RWPE1 (cell line): ENCODE measurements at places on chromosomes 2 and 18.

- no peak for DNase-seq
Measured at GRCh38 chr18:10291568-10291981, 162.9 kb upstream of the APCDD1 start.

DNA sequence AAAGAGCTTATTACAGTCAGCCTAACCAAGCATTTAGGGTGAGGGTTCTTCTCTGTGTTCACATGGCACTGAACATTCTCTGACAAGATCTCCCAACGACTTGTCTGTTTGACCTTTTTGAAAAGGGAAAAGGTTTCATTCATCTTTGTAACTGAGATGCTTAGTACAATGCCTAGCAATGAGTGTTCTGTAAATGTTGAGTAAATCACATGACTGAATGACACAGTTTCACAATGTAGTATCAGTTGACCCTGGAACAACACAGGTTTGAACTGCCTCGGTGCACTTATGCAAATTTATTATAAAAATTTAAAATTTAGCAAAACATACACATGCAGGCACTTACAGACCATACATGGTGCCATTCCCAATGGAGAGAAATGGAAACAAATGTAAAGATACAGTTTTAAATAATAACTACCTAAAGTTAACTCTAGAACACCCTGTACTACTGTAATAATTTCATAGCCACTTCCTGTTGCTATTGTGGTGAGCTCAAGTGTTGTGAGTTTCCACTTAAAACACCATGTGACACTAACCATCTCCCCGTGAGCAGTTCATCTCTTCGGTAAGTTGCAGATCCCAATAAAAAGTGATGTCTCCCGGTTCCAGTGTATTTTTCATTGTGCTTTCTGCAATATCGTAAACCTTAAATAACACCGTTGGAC is 34.1 kb upstream of the VWC2L start:
- DNase-seq, result no peak

DNA sequence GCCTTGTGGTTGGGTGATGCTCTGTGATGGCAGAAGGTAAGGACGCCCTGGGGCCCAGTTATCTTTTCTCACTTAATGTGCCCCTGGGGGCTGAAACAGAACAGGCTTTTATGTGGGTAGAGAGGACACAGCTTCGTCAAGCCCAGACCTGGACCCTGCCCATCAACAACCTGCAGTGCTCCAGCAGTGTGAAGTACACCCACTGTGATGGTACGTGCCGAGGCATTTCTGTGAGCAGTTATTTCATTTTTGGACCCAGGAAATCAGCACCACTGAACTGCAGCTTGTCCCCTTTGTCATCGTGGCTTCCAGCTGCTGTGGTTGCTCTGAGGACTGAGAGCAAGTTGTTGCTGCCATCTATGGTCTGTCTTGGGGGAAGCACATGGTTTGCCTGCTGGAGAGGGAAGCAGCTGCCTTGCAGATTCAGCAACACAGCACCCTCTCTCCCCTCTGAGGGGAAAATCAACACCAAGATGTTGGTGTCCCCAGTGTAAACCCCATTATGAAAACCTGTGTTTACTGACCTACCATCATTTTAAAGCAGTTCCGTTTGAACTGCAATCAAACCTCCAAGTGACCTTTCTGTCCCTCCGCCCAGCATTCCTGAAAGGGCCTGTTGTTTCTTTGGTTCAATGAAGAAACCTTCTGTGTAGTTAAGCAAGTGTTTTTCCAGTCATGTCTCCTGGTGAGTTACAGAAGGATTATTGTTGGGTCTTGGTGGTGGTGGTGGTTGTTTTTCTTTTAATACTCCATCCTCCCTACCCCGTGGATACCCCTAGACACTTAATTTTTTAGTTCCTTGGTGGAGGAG is 158.2 kb downstream of the MGAT5 start:
- peak; percentile 44 for DNase-seq

DNA sequence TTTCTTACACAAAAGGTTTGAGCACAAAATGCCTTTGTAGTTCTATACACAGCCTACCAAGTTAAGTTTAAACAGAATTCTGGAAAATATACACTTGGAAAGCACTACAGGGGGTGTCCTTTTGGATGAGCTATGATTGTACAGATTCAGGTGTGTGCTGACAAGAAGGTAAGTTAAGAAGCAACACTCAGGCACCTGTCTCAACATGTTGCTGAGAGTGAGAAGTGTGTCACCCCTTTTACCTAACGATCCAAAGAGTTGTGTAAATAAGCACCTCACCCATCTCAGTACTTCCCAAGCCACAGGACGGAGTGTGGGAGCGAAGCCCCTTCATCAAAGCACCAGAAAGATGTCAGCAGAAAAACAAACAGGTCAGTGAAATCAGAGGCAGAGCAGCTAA is 109.5 kb upstream of the DAPL1 start:
- DNase-seq, result peak; percentile 26

DNA sequence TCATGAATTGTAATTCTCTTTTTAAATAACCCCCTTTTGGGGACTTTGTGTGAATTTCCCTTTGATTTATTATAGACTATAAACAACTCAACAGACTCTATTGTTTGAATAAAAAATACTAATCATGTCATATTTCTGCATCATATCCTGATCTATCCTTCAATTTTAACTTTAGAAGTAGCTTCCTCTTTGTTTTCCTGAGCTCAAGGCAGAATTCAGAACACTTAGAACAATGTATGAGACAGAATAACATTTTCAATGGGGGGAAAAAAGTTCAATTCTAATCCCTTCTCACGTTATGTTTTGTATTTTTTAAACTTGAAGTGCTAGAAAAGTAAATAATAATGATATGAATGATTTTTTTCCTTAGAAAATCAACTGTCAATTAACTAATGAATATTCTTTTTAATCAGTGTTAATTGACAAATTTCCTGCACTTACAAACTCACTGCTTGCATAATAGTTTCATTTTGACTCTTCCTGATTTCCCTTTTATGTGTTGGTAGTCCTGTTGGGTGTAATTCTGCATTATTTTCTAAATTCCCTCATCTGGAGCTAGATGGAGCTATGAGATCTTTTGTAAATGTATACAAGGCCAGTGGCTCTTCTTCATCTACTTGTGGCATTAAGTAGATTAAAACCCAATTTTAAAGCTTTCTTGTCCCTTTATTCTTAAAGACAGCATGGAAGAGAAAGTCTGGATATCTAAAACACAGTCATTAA is 326.1 kb downstream of the PARD3B start:
- peak; percentile 12 for DNase-seq

DNA sequence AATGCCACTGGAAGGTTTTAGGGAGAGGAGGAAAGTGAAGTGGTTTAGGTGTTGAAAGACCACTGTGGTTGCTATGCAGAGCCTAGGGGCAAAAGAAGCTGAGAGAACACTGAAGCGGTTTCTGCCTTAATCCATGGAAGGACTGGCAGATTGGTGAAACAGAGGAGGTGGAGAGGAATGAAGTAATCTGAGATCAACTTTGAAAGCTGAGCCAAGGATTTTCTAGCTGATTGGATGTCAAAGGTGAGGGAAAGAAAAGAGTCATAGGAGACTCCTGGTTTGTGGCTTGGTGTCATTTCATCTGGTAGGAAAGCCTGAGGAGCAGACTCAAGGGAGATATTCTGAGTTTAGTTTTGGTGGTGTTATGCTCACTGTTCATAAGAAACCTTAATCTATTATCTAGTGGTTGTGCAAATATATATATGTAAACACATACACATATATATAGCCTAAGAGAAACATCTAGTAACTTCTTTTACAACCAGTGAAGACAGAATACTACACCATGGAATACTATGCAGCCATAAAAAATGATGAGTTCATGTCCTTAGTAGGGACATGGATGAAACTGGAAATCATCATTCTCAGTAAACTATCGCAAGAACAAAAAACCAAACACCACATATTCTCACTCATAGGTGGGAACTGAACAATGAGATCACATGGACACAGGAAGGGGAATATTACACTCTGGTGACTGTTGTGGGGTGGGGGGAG is 134.1 kb upstream of the CREB1 start:
- DNase-seq, result no peak

GRCh38 chr2:204796581-204796980 is 251.3 kb downstream of the PARD3B start:
- DNase-seq, result no peak

- DNase-seq, result no peak
Measured at GRCh38 chr2:32739664-32740063, 111.8 kb downstream of the TTC27 start.

DNA sequence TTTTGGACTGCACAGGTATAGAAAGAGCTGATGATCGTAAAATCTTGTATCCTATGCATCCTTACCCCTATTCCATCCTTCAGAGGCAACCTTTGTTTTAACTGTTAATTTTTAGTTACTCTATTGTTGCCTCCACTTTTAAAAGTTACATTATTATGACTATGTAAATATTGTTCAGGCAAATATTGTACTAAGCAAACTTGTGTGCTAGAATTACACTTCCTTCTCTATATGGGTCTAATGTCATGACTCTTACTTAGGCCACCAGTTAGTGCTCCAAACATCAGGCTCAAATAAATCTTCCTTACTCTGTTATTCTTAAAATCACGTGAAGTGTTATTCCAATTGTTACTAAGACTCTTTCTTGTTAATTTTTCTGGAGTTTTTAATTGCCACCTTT is 47.4 kb upstream of the EMILIN2 start:
- no peak for DNase-seq

- no peak for DNase-seq
Measured at GRCh38 chr2:201360256-201360655, 3.1 kb upstream of the FLACC1 start.

- DNase-seq, result peak; percentile 53
Measured at GRCh38 chr18:9475643-9476591, 604 bp downstream of the RALBP1 start.

DNA sequence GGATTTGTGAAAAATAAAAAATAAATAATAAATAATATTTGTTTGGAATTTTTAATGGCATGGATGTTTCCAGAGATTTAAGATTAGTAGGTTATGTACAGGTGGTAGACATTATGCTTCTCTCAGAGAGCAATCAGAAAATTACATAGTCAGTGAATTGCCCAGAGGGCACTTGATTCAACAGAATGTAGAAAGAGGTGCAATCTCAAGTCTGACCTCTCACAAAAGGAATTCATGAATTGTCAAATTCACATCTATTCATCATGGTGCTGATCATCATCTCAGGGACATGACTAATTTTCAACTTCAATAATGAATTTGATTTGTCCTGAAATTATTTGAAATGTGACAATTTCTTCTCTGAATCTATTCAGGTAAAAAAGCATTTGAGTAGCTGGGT is 172.5 kb downstream of the PDE11A start:
- peak; percentile 57 for DNase-seq

DNA sequence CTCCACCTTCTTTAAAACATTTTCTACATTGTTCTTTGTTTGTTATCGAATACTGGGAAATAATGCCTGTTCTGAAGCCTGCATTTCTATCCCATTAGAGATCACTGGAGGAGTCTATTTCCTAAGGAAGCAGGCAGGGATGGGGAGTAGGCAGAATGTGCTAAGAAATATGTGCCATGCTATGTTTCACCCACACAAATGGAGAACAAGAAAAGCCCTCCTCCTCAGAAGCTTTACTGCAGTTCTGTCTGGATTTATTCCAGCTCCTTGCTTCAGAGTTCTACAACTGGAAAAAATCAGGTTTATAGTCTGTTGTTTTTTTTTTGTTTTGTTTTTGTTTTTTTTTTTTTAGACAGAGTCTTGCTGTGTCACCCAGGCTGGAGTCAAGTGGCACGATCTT is 825.1 kb downstream of the SLC4A3 start:
- DNase-seq, result no peak

- no peak for DNase-seq
Measured at GRCh38 chr2:156323754-156324153, 8.8 kb downstream of the NR4A2 start.

DNA sequence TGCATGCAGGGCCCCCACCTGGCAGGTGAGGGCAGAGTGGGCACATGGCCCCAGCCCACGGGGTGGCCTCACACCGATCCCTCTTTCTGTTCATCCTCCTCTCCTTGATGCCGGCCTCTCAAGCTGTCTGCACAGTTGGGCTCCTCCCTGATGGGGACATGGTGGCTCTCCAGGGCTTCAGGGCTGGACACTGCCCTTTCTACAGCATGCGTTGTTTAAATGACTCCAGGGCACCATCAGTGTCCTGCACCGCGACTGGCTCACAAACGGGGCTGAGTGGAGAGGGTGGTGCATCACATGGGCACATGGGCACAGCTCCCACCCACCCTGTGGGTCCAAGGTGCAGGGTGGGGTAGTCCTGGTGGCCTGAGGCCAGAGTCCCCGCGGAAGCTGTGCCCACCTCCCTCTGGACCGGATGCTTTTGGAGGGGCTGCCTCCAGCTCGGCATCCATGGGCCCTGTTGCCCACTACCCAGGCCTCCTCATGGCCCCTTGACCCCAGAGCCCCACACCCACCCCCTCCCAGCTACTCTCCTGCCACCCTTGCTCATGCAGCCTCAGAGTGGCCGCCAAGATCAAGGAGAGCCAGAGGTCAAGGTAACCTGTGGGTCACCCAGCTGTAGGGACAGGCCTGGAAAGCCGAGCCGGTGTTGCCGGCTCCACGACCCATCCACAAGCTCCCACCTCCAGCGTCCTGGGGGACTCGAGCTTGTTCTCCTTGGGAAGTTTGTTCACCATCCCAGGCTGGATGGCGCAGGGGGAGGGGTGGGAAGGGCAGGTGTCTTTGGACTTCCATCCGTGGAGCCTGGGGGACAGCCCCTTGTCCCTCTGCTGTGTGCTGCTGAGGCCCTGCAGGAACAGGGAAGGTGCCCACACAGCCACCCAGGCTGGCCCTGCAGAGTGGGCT is 12.3 kb upstream of the SNED1 start:
- no peak for DNase-seq

GRCh38 chr2:187129868-187130267 is 280.9 kb upstream of the ZSWIM2 start:
- DNase-seq, result no peak

- DNase-seq, result no peak
Measured at GRCh38 chr2:207770602-207771404, 1.1 kb upstream of the FZD5 start.

- no peak for DNase-seq
Measured at GRCh38 chr2:23621616-23622015, 236.6 kb downstream of the KLHL29 start.

- DNase-seq, result no peak
Measured at GRCh38 chr2:191710411-191710900, 32.5 kb downstream of the NABP1 start.

DNA sequence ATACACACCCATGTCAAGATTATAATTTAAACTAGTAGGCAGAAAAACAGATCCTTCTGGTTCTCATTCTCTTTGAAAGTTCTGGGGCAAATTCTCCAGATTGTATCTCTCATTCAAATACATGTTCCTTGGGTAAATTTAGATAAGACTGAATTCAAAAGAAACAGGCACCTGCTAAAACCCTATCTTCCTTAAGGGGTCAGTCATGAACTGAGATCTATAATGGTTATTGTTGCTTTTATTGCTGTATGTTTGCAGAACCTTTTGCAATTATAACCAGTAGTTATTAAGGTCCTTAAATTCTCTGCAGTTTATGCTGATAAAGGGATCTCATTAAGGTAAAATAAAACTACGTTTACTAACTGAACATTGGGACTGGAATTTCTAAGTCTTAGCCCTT is 83.5 kb downstream of the MYO5B start:
- DNase-seq, result no peak

DNA sequence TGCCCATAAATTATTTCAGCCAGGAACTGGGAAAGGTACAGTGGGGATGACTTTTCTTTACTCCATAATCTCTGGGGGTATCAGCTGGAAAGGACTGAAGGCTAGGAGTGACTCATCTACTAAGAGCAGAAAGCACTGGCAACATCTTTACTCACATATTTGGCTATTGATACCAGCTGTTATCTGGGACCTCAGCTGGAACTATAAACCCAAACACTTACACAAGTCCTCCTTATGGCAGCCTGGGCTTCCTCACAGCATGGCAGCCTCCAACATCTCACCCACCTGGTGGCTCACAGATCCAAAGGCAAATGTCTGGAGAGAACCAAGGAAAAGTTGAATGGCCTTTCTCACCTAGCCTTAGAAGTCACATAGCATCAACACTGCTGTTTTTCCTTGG is 379.0 kb upstream of the RND3 start:
- no peak for DNase-seq
